SW 1271 (cell line): ENCODE measurements at places on chromosomes 6 and 20.

DNA sequence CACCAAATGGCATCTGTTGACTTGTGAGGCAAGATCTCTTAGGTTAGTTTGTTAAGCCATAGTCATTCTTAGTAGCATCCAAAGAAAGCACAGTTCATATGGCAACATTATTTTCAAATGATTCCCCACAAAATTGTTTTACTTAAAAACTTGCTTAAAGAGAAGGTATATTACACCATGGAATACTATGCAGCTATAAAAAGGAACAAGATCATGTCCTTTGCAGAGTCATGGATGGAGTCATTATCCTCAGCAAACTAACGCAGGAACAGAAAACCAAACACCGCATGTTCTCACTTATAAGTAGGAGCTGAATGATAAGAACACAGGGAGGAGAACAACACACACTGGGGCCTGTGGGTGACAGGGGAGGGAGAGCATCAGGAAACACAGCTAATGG is 10.9 kb upstream of the DSE start:
- no peak for DNase-seq

DNA sequence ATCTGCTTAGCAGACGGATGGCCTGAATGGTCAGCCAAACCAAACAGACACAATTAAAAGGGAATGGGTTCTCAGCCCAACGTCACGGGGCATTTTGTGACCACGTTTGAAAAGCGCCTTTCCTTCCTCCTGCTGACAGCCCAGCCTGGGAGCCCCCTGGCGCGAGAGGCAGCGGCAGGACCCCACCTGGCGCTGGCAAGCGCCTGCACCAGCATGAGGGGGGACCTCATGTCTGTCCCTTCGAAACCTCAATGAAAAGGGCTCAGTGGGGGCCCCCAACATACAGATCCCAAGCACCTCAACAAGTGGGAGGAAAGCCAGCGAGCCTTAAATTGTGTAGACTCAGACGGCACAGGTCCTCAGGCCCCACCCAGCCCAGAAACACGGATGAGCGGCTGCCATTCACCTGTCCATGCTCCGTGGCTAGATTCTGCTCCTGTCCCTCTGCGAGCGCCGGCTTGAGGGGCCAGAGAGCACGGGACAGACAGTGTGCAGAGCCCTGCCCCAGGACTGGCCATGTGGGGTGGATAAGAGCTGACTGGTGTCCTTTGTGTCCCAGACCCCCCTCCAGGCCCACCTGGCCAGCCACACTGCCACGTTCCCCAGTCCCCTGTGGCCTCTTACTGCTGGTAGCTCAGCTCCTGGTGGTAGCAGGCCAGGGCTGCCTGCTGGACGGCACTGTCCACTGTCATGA is 87.6 kb downstream of the NINL start:
- no peak for DNase-seq

DNA sequence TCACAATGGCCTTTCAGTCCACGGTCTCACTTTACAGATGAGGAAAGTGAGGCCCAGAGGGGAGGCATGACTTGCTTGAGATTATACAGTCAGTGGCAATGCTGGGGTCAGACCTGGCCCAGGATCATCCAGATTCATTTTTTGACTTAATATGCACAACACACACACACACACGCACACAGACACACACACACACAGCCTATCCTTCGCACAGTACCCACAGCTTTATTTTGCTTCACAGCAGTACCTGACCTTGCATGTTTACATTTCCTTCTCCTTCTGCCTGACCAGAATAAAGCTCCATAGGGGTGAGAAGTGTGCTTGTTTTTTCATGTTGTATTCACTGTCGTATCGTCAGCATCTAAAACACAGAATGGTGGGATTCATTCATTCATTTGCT is 79.8 kb downstream of the VEGFA start:
- DNase-seq, result no peak

- no peak for DNase-seq
Measured at GRCh38 chr6:143112837-143113236, 52.1 kb downstream of the AIG1 start.

- DNase-seq, result no peak
Measured at GRCh38 chr20:16808796-16809195, 60.6 kb downstream of the OTOR start.

DNA sequence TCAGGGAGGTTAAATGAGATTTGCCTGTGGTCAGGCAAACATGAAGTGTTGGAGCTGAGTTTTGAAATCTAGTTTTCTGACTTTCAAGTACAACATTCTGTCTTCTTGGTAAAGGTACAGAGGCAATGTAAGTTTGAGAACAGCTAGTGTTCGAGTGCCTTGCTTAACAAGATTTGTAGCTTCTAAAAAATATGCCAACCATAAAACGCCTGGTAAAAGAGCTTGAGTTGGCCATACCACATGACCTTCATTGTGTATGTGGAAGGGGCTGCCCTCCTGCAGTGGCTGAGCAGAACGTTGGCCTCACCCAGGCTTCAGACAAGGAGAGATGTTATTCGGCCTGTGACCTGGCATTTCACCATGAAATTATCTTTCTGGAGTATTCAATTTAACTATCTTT is 86.5 kb downstream of the MAP7 start:
- DNase-seq, result no peak

DNA sequence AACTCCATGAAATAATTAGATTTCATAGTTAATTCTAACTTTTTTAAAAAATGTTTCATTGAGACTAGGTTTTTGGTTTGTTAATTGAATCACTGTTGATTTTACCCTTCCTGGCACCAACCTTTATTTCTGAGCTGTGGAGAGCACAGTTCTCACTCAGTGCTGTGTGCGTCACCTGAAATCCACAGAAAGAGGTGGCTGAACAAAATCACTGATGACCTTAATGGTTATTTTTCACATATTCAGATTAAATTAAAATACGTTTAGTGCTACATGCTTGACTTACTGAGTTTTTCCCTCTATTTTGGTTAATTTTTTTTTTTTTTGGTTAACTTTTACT is 89.4 kb downstream of the SLC16A10 start:
- no peak for DNase-seq

DNA sequence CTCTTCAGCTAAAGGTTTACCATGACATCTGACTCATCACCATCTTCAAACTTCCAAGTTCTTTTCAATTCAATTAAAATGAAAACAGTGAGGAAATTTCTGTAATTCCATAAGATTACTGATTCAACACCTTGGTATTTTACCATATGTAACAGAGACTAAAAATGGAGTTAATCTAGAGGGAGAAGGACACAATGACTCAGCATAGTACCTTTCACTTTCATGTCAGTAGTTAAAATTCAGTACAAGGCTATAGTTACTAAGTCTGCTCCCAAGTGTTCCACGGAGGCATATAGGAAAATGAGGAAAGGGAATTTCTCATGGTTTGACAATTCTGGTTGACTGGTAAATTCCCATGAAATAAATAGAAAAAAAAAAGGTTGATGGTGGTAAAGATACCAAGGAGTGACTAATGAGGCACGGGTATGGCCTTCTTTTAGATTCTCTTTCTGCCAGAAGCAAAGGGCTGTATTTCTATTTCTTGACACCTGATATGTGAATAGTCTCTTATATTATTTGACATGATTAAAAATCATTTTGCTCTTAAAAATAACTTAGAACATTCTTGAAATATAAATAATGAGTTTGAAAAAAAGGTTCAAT is 526.7 kb upstream of the ADGRB3 start:
- DNase-seq, result peak; percentile 56
